ENCODE measurements at places on chromosomes 12 and 14.

- DNase-seq = no peak
These were observed 74.7 kb downstream of the LLPH start for GRCh38 chr12:66055837-66056319.

- DNase-seq = no peak
These were observed 11.7 kb downstream of the DTX1 start for GRCh38 chr12:113067987-113068935.

DNA sequence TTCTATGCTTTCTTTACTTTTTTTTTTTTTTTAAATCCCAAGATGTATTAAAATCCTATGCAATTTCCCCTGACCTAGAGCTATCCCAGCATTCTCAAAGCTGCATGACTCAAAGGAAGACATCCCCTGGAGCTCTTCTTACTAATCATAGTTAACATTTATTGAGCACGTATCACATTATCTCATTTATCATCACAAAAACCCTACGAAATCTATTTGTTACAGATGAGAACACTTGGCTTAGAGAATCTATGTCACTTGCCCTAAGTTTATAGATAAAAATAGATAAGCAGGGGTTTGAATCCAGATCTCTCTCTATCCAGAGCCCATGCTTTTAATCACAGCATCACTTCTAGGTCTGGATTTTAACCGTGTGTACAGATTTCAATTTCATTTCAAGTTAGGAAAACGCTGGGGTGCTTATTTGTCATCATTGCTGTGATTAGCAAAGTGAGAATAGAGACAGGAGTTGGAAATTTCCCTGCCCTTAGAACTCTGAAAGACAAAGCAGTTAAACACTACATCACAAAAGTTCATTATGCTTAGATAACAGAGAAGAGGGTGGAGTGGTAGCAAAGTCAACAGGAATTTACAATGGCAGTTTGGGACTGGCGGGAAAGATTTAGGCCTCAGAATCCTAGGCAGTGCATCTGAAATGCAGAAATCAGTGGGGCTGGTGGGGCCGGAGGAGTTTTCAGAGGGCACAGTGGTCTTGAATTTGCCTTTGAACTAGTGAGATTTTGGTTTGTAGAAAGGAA, 177.7 kb upstream of the FRMD6 start:
- DNase-seq = no peak

- no peak for DNase-seq
These were observed 2.9 kb upstream of the CLEC1A start for GRCh38 chr12:10101648-10102220.

GRCh38 chr12:1776170-1776921, 44.0 kb upstream of the LRTM2 start:
- peak; percentile 47 for DNase-seq

DNA sequence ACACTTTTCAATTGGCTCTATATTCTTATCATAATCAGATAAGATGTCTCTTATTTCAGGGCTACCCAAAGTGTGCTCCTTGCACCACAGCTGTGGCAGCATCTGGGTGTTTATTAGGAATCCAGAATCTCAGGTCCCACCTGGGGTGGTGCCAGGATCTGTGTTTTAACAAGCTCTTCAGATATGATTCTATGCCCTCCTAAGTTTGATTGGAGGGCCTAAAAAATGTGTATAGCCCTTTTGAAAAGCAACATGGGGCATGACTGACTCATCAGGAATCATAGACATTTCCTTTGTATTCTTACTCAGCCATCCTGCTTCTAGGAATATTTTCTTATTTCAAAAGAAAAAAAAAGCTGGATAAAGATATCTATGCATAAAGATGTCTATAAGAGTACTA, 103.1 kb downstream of the HELB start:
- DNase-seq = no peak

GRCh38 chr14:78022059-78022458, 148.1 kb upstream of the NRXN3 start:
- no peak for DNase-seq

- no peak for DNase-seq
These were observed at the start of gene ARHGEF40 for GRCh38 chr14:21070083-21070609. TSS of gene ARHGEF40 (plus strand) at chr14:21070304. CDS start at chr14:21070397, 93 bp downstream.

DNA sequence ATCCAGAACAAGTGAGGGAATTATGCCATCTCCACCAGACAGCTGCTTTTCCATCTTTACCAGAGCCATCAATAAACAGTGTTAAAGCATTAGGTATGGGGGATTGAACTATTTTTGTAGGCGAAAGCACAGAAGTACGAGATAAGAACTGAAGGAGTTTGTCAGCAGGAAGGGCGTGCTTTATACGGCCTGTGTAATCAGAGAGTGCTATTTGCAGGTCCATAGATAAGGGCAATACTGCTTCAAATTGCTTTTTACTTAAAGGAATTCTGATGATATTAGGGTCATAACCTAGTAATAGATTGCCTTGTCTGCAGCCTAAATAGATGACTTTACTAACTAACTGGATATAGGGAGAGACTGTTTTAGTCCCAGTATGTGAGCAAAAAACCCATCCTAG, 20.3 kb upstream of the CLEC4E start:
- no peak for DNase-seq

- no peak for DNase-seq
These were observed 26.3 kb downstream of the RIN3 start for GRCh38 chr14:92539875-92540274.
